Activated naive CD8-positive, alpha-beta T cell treated with anti-CD3 and anti-CD28 coated beads, Interleukin-2, amount 50 U/mL, for 24 hours (primary cell): ENCODE measurements at places on chromosomes 16 and 17.

DNA sequence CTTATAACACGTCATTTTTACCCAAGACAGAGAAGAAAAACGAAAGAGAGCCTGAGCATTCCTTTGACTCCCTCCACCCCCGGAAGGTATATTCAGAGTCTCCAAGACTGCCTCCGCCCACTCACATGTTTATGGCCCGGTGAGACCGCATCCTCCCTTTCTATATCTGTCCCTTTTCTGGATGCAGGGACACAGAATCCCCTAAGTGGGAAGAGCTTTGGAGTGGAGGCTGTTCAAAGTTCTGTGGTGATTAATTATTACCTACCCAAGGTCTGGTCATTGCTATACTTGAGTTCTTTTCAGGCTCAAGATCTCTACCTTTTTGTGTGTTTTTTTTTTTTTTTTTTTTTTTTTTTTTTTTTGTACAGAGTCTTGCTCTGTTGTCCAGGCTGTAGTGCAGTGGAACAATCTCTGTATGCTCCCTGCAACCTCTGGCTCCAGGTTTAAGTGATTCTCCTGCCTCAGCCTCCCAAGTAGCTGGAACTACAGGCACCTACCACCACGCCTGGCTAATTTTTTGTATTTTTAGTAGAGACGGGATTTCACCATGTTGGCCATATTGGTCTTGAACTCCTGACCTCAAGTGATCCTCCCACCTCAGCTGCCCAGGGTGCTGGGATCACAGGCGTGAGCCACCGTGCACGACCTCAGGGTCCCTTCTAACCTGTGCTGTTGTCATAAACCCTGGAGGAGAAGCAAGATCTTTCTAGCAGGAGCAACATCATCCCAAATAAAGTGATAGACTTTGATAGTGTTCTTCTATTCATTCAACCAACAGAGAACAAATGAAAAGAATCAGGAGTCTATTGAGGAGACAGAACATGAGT lies 407.1 kb downstream of the WWOX start:
- H3K4me1 ChIP-seq, result peaks cover 4% of the 10 kb centered on the region
- no peaks in the 10 kb centered on the region for H3K27me3 ChIP-seq
- no peaks in the 10 kb centered on the region for H3K36me3 ChIP-seq
- no peak overlapping the region for H3K4me3 ChIP-seq
- no peak for DNase-seq

DNA sequence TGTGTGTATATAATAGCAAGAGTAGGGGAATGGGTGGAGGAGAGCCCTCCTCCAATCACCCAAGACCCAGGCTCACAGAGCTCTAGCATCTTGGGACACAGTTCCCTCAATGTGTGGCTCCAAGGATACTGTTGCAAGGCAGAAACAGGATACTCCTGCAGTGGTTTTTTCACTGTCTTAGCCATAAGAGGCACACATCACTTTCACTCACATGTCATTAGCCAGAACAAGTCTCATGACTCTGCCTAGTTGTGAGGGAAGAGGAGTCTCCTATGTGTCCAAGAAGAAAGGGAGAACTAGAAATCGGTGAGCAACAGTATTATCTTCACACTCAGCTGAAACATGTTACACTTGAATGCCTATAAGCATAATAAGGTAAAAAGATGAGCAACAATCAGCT lies 11.1 kb upstream of the NUDT7 start:
- no peaks in the 10 kb centered on the region for H3K36me3 ChIP-seq
- H3K4me1 ChIP-seq, result no peaks in the 10 kb centered on the region
- no peak overlapping the region for H3K4me3 ChIP-seq
- H3K27ac ChIP-seq, result no peak overlapping the region
- no peak for DNase-seq

DNA sequence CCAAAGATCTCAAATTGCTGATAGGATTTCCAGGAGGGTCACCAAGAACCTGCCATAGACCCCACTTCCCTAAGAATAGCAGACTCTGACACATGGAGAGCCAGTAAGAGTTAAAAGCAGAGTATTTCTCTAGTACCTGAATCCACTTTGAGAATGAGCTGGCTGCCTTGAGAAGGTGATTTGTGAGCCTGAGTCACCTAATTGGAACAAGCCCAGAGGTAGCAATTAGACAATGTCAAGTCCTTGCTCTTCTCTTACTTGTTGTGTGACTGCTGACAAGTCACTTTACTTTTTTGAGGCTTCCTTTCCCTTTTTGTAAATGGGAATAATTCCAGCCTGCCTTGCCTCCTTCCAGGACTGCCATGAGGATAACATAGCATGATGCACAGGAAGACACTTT lies 76.1 kb upstream of the ASIC2 start:
- no peak for DNase-seq
- H3K27ac ChIP-seq, result no peak overlapping the region
- peaks cover 5% of the 10 kb centered on the region for H3K27me3 ChIP-seq
- no peaks in the 10 kb centered on the region for H3K4me1 ChIP-seq

- H3K36me3 ChIP-seq, result no peaks in the 10 kb centered on the region
- H3K27me3 ChIP-seq, result peaks cover 2% of the 10 kb centered on the region
- no peak for DNase-seq
- H3K4me1 ChIP-seq, result no peaks in the 10 kb centered on the region
- no peak overlapping the region for H3K4me3 ChIP-seq
Measured at GRCh38 chr17:3512505-3513171, 36.8 kb downstream of the ASPA start.

- no peaks in the 10 kb centered on the region for H3K4me1 ChIP-seq
- DNase-seq, result no peak
- no peak overlapping the region for H3K27ac ChIP-seq
- no peaks in the 10 kb centered on the region for H3K27me3 ChIP-seq
- no peak overlapping the region for H3K4me3 ChIP-seq
Measured at GRCh38 chr16:89269805-89270665, 52.5 kb downstream of the ZNF778 start.

- H3K4me3 ChIP-seq, result no peak overlapping the region
- no peaks in the 10 kb centered on the region for H3K4me1 ChIP-seq
- no peak overlapping the region for H3K27ac ChIP-seq
- no peaks in the 10 kb centered on the region for H3K27me3 ChIP-seq
- no peaks in the 10 kb centered on the region for H3K36me3 ChIP-seq
Measured at GRCh38 chr17:65283704-65284103, 146.5 kb downstream of the RGS9 start.

DNA sequence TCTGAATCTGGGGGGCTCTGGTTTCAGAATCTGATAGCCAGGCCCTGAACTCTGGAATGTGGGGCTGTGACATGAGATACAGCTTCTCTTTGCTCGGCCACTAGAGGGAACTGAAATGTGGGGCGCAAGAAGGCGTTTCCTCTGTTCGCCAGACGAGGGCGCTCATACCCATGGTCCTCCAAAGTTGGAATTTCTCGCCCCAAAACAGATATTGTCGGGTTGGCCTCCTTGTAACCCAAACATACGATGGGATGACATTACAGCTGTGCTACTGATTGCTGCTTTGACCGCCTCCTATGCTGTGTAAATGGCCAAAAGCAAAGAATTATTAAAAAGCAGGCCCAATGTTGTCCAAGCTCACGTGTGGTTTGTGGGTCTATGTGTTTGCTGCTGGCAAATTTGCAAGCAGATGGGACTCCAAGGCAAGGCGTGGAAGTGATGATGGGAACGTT lies 13.1 kb upstream of the MSI2 start:
- peaks cover 3% of the 10 kb centered on the region for H3K4me1 ChIP-seq
- H3K36me3 ChIP-seq, result no peaks in the 10 kb centered on the region
- H3K27ac ChIP-seq, result peak overlapping the region; percentile 18
- DNase-seq, result peak; percentile 81
- H3K27me3 ChIP-seq, result no peaks in the 10 kb centered on the region

- no peak overlapping the region for H3K27ac ChIP-seq
- H3K4me1 ChIP-seq, result no peaks in the 10 kb centered on the region
- peaks cover 5% of the 10 kb centered on the region for H3K27me3 ChIP-seq
- no peaks in the 10 kb centered on the region for H3K36me3 ChIP-seq
Measured at GRCh38 chr16:73847090-73847489, 449.5 kb upstream of the PSMD7 start.

GRCh38 chr16:78596348-78596995 lies 497.0 kb downstream of the WWOX start:
- no peak for DNase-seq
- H3K27ac ChIP-seq, result no peak overlapping the region
- H3K36me3 ChIP-seq, result no peaks in the 10 kb centered on the region

- H3K4me3 ChIP-seq, result no peak overlapping the region
- peaks cover 76% of the 10 kb centered on the region for H3K36me3 ChIP-seq
- H3K27me3 ChIP-seq, result no peaks in the 10 kb centered on the region
- DNase-seq, result no peak
- H3K4me1 ChIP-seq, result peaks cover 61% of the 10 kb centered on the region
Measured at GRCh38 chr16:27430923-27431484, 29.0 kb downstream of the IL21R start.

DNA sequence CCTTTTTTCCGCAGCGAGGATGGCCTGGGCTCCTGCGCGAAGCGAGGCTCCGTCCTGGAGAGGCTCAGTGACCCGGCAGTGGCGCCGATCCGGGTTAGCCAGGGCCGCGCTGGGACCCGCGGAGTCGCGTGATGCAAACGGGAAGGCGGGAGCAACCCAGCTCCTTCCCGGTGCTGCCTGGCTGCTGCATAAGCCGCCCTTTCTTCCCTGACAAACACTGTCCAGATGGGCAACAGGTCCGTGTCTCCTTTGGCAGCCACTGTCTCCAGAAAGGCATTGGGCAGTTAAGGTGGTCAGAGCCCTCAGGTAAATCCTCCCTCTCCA lies 21.8 kb upstream of the ZNHIT3 start:
- no peak overlapping the region for H3K4me3 ChIP-seq
- H3K4me1 ChIP-seq, result no peaks in the 10 kb centered on the region
- H3K27me3 ChIP-seq, result peaks cover 43% of the 10 kb centered on the region
- no peaks in the 10 kb centered on the region for H3K36me3 ChIP-seq
- H3K27ac ChIP-seq, result no peak overlapping the region

DNA sequence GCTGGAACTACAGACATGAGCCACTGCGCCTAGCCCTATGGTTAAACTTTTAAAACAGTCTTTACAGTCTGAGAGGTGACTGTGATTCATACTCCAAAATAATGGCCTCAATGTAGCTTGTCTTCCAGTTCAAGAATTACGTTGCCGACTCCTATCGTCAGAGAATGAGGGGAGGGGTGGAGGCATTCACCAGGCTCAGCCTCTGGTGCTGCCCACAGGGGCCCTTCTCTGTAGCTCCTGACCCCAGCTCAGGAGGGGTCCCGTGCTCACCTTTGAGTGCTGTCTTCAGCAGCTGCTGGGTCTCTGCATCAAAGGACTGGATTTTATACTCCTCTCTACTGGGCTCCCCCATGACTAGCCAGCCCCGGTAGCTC lies 1.2 kb downstream of the MIF4GD start:
- peak overlapping the region; percentile 82 for H3K4me3 ChIP-seq
- H3K36me3 ChIP-seq, result peaks cover 26% of the 10 kb centered on the region
- DNase-seq, result no peak
- no peaks in the 10 kb centered on the region for H3K27me3 ChIP-seq

DNA sequence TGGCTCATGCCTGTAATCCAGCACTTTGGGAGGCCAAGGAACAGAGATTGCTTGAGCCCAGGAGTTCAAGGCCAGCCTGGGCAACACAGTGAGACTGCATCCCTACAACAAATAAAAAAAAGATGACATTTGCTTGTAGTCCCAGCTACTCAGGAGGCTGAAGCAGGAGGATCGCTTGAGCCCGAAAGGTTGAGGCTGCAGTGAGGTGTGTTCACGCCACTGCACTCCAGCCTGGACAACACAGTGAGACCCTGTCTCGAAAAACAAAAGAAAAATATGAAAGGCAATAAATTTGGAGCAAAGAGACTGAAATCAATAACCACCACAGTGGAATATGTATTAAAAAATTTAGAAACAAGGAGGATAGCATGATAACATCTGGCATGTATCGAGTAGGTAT lies 143.8 kb upstream of the RBL2 start:
- DNase-seq, result no peak
- peaks cover 32% of the 10 kb centered on the region for H3K36me3 ChIP-seq
- no peaks in the 10 kb centered on the region for H3K4me1 ChIP-seq
- H3K27ac ChIP-seq, result no peak overlapping the region
- no peak overlapping the region for H3K4me3 ChIP-seq
- no peaks in the 10 kb centered on the region for H3K27me3 ChIP-seq

- H3K27ac ChIP-seq, result peak overlapping the region; percentile 71
- no peak for DNase-seq
- peak overlapping the region; percentile 22 for H3K4me3 ChIP-seq
- peaks cover 46% of the 10 kb centered on the region for H3K4me1 ChIP-seq
- H3K27me3 ChIP-seq, result no peaks in the 10 kb centered on the region
- no peaks in the 10 kb centered on the region for H3K36me3 ChIP-seq
Measured at GRCh38 chr17:49688848-49689247, 11.0 kb upstream of the SPOP start.

DNA sequence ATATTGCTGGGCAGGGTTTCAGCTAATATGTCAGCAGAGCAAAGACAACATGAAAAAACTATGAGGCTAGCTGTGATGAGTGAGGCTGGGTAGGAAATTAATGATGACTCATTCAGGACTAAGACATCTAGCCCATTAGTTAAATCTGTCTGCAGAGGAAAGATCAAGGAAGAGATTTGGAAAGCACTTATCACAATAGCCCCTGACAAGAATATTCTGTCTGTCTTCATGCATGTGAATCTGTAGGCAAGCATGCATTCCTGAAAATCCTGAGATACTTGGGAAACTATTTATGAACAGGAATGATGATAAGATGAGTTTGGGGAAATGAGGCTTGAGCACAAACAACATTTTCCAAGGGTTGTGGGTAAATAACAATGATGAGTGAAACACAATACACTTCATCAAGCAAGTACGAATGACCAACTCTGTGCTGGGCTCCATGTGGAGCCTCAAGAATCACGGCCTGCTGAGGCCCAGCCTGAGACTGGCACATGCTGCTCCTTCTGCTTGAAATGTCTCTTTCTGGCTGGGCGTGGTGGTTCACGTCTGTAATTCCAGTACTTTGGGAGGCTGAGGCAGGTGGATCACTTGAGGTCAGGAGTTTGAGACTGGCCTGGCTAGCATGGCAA lies 96.5 kb upstream of the ASIC2 start:
- H3K27me3 ChIP-seq, result peaks cover 6% of the 10 kb centered on the region
- no peak overlapping the region for H3K4me3 ChIP-seq
- H3K36me3 ChIP-seq, result no peaks in the 10 kb centered on the region
- no peaks in the 10 kb centered on the region for H3K4me1 ChIP-seq
- no peak overlapping the region for H3K27ac ChIP-seq
- DNase-seq, result no peak

GRCh38 chr17:4086041-4086483 lies 56.8 kb downstream of the ZZEF1 start:
- peak overlapping the region; percentile 58 for H3K27ac ChIP-seq
- peaks cover 49% of the 10 kb centered on the region for H3K36me3 ChIP-seq
- no peak for DNase-seq
- H3K4me3 ChIP-seq, result no peak overlapping the region
- no peaks in the 10 kb centered on the region for H3K27me3 ChIP-seq
- peaks cover 12% of the 10 kb centered on the region for H3K4me1 ChIP-seq

GRCh38 chr17:54013072-54013471 lies 190.3 kb downstream of the KIF2B start:
- no peak overlapping the region for H3K27ac ChIP-seq
- no peaks in the 10 kb centered on the region for H3K36me3 ChIP-seq
- DNase-seq, result no peak
- no peak overlapping the region for H3K4me3 ChIP-seq
- H3K27me3 ChIP-seq, result no peaks in the 10 kb centered on the region

DNA sequence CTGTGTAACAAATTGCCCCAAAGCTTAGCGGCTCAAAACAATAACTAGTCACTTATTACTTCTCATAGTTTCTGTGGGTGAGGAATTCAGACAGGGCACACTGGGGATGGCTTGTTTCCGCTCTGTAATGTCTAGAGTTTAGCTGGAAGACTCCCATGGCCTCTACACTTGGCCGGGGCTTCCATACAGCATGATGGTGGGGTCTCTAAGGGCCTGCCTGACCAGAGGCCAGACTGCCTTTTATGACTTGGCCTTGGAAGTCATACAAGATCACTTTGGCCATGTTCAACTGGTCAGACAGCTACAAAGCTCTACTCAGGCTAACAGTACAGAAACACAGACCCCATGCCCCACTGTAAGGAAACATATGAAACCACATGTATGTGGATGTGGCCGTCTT lies 8.2 kb downstream of the GLP2R start:
- H3K4me1 ChIP-seq, result no peaks in the 10 kb centered on the region
- H3K27me3 ChIP-seq, result no peaks in the 10 kb centered on the region
